Omental fat pad (tissue), 4 donors: ENCODE measurements at places on chromosomes 6 and 20. TPM values are rescaled to one million over a fixed set of nuclear protein-coding genes. Genes with fewer than 3 reads are reported as not detected.

DNA sequence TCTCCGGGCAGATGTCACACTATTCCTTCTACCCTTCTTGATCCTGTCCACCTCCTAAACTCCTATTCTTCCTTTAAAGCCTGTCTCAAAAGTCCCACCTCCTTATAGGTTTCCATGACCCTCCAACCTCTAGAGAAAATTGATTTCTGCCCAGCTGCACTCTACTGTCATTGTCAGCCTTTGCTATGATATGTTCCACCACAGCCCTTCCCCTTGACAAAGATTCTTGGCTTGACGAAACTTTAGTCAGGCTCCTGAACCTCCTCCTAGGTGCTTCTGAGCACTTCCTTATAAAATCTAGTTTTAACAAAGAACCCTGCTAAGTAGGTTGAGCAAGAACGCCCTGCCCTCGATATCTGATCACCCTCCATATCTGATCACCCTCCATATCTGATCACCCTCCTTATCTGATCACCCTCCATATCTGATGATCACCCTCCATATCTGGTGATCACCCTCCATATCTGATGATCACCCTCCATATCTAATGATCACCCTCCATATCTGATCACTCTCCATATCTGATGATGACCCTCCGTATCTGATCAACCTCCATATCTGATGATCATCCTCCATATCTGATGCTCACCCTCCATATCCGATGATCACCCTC lies 103.2 kb downstream of the RIN2 start:
- DNase-seq = no peak

- DNase-seq = no peak
Measured at GRCh38 chr6:82022614-82023129, 224.9 kb downstream of the IBTK start.

GRCh38 chr6:62940848-62941247 lies 270.4 kb upstream of the FKBP1C start:
- DNase-seq = no peak

GRCh38 chr20:61753987-61754956 lies 311.4 kb downstream of the TAF4 start:
- no peak for DNase-seq

GRCh38 chr6:43669050-43669921 lies 18.3 kb downstream of the MRPS18A start:
- no peak for DNase-seq

GRCh38 chr20:51378171-51378928 lies 164.2 kb downstream of the NFATC2 start:
- no peak for DNase-seq

SYCP2L gene
- 3.3 TPM for total RNA-seq

PKHD1 gene
- not detected for total RNA-seq

GNMT gene
- total RNA-seq = 0.84 TPM

PTCHD4 gene
- 0.56 TPM for total RNA-seq

LY6G6F gene
- total RNA-seq = not detected
